Right cardiac atrium (tissue), 5 donors: ENCODE measurements at places on chromosomes 11 and 22.

DNA sequence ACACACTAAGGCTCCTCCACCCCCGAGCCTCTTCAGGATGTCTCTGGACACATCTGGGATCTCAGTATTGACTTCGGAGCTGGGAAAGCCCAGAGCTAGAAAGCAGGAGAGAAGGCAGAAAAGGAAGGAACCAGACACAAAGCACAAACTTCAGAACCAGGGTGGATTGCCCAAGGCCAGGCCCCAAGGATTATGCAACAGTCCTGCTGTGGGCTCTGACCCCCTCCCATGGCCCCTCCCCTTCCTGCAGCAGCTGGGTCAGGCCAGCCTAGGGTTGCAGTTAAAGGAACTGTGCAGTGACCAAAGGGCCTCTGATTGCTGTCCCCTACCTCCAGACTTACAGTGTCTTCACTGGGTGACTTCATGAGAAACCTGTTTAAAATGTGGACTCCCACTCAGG lies 5.3 kb downstream of the KCNE3 start:
- DNase-seq, result peak; percentile 91

DNA sequence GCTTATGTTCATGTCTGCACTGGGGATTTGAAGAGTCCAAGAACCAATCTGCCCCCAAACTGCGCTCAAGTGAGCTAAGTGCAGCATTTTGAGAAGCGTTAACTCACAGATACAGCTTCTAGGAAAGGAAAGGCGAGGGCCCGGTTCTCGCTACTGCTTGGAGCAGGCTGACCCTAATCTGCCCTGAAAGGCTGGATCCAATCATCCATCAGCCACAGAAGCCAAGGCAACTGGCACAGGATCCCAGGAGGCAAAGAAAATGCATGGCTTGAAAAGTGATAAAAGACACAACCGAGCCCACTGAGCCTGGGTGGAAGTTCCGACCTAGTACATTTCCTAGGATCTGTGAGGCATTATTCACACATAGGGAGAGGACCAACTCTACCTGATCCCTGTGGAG lies 174.8 kb downstream of the LARGE1 start:
- no peak for DNase-seq

DNA sequence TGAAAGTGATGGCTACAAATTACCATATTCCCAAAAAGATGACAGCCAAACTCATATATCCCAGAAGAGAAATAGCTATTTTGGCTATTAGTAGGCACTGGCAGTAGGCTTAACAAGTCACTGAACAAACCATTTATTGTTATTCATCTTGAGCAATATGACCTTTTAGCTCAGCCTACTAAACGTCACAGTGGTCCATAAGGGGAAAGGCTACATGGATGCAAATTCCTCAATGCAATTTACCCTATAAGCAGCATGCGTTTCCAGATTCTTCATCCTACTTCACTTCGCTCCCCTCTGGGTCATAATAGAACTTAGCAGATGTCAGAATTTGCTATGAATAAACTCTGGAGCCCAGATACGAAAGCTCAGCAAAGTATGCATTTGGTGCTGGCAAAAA lies 114.0 kb downstream of the SIK3 start:
- DNase-seq, result no peak

DNA sequence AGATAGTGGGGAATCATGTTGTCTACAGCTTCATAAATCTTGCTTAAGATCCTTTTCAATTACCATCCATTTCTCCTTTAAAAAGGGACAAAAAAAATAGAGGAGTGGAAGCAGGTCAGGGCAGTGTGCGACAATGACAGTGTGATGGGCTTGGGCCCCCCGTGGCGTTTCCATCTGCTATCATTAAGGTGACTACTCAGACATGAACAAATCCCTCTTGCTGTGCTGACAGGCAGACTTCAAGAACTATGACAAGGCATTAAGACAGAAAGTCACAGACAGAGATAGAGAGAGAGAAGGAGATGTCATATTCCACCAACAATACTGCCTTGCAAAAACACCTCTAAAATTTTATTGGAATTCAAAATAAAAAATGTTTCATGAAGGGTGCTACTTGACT lies 263.2 kb downstream of the DCDC1 start:
- DNase-seq, result no peak

DNA sequence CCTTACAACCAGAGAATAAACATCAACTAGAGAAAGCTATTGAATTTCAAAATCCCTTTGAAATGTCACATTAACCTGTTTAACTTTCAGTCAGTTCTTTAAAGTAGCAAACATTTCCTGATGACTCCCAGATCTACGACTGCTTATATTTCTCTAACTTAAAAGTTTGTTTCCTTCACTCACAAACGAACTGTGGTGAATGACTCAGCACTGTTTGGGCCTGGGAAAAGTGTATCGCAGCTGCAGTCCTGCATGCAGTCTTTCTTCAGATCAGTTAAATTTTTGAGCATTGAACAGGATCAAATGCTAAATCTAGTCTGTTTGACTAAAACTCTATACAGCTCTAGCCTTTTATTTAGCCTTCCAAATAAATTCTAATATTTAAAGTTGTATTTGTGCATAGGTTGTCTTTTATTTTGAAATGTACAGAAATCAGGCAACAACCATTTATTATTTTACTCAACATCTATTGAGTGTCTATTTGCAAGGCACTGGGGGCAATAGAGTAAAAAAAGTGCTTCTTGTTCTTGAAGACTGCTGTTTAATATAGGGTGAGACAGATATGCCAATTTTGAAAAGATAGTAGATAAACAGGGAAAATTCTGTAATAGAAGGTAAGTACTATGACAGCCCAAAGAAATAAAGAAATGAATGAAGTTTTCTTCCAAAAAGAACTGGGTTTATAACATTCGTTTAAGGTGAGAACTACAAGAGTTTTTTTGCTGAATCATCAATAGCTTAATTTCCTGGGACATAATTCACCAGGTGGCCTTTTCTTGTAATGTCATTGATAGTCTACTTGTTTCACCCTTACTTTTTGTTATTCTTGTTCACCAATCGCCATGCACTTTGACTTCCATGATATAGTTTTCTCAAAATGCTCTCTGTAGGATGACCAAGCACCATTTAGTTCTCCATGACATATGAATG lies 235.4 kb downstream of the METTL15 start:
- DNase-seq, result no peak

DNA sequence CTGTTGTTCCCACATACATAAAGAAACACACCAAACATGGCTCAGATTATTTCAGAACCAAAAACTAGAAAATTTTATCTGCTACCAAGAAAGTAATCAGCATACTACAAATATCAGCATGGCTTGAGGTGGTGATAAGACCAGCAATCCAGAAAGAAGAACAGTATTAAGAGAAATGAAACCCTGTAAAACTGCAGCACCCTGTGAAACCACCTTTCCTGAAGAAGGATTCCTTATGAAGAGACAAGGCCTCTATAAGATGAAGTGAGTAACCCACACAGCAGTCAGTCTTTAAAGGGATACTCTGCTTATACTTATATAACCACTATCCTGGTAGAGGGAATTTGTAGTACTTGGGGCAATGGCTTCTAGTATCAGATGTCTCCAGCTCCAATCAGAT lies 49.9 kb downstream of the RSF1 start:
- DNase-seq, result no peak

DNA sequence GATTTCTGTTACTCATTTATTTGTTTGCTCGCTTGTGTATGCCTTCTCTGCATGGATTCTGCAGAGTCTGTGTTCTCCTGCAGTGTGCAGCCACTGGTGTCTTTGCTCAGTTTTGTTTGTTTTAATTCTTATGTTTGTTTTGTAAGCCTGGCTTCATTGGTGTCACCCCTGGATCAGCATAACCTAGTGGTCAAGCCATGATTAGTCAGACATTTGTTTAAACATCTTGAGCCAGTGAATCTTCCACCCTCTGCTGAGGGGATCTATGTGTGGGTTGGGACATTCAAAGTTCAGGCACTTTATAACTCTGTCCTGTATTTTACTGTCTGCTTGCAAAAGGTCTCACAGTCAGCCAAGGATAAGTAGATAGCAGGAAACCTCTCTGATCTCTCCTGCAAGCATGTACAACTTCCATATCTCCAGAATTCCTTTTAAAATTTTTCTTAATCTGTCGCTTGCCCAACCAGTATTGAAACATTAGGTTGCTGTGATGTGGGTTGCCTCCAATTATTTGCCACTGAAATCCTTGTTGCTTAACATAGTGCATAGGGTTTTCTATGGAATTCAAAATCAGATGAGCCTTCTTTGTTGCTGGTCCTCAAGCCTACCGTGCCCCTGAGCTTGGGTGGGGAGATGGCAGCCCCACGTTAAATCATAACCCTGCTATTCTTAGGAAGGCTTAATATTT lies 86.8 kb downstream of the KCNQ1OT1 start:
- no peak for DNase-seq

DNA sequence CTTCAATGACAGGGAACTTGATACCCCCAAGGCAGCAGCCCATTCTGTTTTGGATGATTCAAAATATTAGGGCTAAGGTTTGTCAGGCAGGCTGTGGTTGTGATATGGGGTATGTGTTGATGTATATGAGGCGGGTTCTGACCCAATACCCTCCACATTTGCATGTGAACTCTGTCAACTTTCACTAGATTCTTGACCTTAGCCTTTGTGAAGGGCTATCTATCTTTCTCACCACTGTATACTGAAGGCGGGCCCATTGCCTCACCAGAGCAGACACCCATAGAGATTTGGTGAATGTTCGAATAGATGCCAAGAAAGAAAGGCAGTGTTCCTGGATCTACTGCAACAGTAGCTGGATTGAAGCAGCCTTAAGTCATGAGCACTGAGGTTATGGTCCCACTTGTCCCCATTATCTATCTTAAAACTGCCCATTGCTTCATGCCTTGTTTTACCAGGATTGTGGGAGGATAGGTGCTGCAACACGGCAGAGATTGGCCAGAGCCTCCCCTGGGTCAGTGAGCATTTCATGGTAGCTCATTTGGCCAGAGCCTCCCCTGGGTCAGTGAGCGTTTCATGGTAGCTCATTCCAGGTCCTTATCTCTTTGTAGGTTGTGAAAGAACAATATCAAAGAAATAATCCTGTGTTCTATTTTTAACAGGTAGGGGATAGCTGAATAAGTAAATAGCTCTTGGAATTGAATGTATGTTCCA lies 399.6 kb downstream of the TMEM135 start:
- no peak for DNase-seq

- peak; percentile 48 for DNase-seq
These were observed 71.3 kb downstream of the PPP2R1B start for GRCh38 chr11:111694851-111695250.

DNA sequence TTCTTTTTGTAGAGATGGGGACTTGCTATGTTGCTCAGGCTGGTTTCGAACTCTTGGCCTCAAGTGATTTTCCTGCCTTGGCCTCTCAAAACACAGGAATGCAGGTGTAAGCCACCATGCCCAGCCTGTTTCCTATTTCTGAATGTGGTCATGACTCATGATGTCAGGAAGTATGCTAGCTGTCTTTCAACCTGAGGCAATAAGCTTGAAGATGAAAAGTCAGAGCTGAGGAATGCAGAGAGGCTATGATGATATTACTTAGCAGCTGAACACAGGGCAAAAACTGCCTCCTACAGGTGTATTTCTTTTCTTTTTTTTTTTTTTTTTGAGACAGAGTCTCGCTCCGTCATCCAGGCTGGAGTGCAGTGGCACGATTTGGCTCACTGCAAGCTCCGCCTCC lies 9.0 kb upstream of the NUCB2 start:
- no peak for DNase-seq

DNA sequence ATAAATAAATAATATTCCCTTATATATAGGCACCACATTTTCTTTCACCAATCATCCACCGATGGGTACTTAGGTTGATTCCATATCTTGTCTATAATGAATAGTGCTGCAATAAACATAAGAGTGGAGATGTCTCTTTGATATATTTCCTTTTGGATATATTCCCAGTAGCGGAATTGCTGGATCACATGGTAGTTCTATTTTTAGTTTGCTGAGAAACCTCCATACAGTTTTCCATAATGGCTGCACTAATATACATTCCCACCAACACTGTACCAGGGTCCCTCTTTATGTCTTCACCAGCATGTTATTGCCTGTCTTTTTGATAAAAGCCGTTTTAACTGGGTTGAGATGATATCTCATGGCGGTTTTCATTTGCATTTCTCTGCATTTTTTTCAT lies 23.6 kb downstream of the PAMR1 start:
- no peak for DNase-seq

GRCh38 chr11:65529475-65530156 lies 4.7 kb downstream of the SCYL1 start:
- DNase-seq, result no peak

DNA sequence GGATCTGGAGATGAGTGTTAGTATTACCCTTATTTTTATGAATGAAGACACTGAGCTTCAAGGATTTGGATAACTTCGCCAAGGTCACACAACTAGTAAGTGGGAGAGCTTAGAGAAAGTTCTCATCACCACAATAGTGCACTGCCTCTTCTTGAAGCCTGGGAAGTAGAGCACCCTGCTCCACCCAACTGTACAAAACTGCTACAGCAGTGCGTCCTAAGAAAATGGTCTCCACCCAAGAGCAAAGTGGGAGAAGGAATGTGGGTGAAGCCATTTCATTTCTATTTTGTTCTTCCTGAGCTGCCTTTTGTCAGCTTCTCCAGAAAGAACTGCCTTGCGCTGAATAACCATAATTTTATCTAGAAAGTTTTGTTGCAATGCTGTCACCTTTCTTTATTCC lies 403.9 kb upstream of the FAT3 start:
- no peak for DNase-seq

GRCh38 chr22:21990445-21991303 lies 8.1 kb upstream of the TOP3B start:
- DNase-seq, result no peak

GRCh38 chr11:110530900-110531741 lies 101.4 kb downstream of the FDX1 start:
- DNase-seq, result no peak

DNA sequence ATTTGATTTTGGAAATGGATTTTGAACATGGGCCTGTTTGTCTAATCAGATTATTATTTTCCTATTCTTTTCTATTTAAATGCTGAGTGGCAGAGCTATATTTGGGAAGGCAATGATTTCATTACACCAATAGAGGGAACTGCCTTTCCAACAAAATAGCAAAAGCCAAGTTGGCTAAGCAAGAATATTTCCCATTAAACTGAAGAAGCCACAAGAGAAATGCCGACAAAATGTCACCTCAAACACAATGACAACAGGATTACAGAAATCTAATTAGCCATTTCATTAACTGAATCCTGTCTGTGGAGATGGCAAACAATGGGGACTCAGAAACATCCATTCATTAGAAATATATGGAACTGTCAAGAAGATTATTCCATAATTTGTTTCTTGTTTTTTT lies 1593.1 kb upstream of the RAG2 start:
- no peak for DNase-seq

GRCh38 chr11:42502151-42502550 lies 809.6 kb upstream of the API5 start:
- no peak for DNase-seq

DNA sequence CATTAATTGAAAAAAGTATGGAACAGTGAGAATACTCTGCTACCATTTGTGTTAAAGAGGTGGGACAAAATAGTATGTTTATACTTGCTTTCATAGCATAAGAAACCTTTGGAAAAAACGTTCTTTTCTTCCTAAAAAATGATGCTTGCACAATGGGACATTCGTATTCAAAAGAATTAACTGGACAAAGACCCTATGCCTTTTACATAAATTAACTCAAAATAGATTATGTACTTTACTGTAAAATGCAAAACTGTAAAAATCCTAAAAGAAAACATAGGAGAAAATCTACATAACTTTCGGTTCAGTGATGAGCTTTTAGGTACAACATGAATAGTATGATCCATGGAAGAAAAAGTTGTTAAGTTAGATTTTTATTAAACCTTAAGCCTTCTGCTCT lies 166.2 kb downstream of the NELL1 start:
- no peak for DNase-seq

- DNase-seq, result no peak
These were observed 181.5 kb downstream of the KIF18A start for GRCh38 chr11:27926486-27926885.
